Activated CD4-positive, alpha-beta memory T cell treated with anti-CD3 and anti-CD28 coated beads for 36 hours (primary cell): ENCODE measurements at places on chromosomes 4 and X. TPM values are rescaled to one million over a fixed set of nuclear protein-coding genes. Genes with fewer than 3 reads are reported as not detected.

DNA sequence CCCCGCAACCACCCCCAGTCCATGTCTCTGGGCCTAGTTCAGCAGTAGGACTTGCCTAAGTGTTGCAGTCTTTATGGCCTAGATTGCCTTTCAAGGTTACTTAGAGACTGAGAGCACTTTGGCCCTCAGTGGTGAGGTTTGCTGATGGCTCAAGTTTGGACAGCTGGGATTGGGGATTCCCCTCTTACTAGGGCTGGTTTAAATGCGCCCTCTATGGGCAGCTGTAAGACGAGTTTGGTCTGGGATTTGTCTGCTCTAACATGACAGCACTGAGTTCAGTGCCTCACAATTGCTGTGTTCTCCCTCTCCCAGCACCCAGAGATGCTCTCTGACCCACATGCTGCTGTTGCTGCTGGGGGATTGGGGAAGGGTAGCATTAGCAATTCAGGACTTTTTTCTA lies 23.1 kb downstream of the DACH2 start:
- no peak for DNase-seq

CXXC4 gene
- total RNA-seq = not detected

GRCh38 chrX:11567528-11568220 lies 98.0 kb downstream of the ARHGAP6 start:
- DNase-seq = no peak

DNA sequence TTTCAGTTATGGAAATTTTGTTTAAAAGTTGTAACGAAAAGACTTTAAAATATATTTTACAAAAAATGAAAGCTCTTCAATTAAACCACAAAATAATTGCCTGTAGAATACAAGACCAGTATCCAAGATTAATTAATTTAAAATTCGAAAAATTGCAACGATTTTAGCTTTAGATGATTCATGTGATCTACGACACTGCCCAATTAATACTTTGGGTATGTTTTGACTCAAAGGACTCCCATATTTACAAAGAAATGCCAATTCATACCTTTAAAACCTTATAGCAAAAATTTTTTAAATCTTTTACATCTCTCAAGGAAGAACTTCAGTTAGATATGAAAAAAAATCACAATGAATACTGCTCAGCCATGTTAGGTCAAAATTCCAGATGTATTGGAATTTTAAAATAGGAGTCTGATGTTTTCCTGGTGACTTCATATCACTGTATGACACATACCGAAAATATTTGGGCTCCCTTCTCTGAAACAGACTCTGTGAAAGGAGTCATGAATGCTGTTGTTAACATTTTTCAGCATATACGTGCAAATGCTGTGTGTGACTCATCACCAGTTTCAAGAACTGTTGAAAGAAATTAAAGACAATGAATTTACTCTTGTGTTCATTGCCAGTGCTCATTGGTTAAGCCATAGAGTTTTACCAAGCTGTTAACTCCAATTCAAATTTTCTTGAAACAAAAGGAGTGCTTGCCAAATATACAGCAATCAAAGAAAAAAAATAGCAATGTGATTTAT lies 13.8 kb upstream of the SMS start:
- DNase-seq = no peak

- DNase-seq = peak; percentile 45
Measured at GRCh38 chr4:77734928-77735327, 84.2 kb downstream of the CNOT6L start.

DNA sequence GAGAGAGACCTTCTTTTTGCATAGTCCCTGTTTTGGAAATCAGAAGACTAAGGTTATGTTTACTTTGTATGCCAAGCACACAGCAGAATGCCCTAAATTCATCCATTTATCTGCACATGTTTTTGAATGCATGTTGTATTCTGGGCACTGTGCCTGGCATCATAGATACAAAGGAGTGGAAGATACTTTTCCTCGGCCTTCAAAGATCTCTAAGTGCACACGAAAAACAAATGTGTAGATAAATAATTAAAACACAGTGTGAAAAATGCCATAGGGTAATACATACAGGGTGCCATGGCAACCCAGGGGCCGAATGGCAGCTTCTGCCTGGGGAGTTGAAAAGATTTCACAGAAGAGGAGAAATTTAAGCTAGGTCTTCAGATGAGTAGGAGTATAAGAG lies 390.6 kb upstream of the ATOH1 start:
- DNase-seq = no peak

PGK1 gene
- 924 TPM for total RNA-seq

GRCh38 chrX:115029869-115030570 lies 12.6 kb upstream of the IL13RA2 start:
- no peak for DNase-seq

- DNase-seq = no peak
Measured at GRCh38 chr4:53778155-53778554, 186.9 kb upstream of the LNX1 start.

DNA sequence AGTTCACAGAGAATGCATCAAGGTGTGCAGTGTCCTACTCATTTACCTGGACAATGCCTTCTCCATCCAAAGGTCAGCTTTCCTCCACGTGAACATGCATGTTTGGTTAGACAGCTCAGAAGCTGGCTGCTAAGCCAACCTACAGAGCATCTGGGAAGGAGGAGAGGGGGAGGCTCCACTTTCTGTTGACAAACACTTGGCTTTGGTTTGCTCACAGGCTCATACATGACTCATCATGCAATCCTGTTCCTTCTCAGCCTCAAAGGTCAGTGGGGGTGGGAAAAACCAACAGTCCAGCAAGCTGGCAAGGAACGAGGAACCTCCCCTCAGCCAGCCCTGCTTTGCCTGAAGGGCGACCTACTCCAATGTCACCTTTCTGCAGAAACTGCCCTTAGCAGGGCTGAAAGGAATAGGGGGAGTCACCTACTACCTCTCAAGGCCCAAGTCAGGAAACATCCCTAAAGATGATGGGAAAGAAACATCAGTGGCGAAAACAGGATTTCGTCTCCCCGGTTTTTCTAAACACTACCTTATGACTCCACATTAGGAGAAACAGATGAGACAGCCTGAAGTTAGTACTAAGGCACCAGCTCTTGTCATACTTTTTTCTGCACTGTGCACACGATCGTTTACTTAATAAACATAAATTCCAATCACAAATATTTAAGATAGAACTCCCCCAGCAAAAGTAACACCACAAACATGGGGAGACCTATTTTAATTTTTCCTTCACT lies 37.9 kb downstream of the RELL1 start:
- no peak for DNase-seq

ENAM gene
- total RNA-seq = not detected

GRCh38 chrX:11412715-11413623 lies 119.8 kb downstream of the AMELX start:
- no peak for DNase-seq

GRCh38 chr4:107896646-107897045 lies 34.7 kb upstream of the CYP2U1 start:
- no peak for DNase-seq

DNA sequence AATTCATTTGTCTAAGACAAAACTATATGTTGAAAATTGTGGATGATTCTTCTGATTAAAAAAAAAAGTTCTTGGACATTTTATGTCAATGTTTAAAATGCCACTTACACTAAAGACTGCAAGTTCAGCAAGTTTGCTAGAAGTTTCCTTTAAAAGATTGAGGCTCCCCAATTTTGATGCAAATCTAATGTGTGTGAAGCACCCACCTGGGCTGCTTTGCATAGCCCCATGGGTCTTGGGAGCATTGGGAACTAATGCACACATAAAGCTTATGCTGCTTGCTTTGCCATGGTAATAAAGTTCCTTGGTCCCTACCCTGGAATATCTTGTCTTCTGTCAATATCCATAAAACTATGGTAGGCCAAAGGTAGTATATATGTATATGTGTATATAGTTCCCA lies 725.9 kb upstream of the GRID2 start:
- no peak for DNase-seq

MAGEE1 gene
- total RNA-seq = 3.7 TPM

DCAF12L2 gene
- total RNA-seq = not detected

DNA sequence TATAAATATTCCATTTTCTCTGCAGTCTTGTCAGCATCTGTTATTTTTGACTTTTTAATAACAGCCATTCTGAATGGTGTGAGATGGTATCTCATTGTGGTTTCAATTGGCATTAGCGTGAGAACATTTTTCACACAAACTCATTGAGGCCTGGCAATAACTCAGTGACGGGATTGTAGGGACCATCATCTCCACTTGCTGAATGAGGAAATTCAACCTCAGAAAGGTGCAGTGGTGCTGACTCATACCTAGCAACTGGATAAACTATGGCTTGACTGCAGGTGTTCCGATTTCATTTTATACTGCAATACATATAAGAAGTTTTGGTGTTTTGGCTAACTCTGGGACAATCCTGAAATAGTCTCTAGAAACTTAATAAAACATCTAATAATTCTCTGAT lies 88.3 kb upstream of the DDIT4L start:
- DNase-seq = no peak

- DNase-seq = no peak
Measured at GRCh38 chrX:21781976-21782375, 24.1 kb upstream of the SMPX start.

DNA sequence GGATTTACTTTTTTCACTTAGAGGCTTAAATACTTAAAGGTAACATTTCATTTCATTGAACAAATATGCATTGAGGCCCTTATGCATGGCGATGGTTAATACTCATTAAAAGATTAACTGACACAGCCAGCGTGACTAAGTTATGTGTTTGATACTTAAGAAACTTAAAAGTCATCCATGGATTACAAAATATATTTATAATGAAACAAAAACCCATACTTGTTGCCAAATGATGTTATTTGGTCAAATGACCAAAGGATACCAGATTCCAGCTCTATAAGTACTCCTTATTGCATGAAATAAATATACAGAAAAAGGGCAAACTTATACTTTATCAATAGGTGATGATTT lies 26.7 kb downstream of the ZNF330 start:
- no peak for DNase-seq
